ENCODE measurements at places on chromosomes 12 and 14. TPM values are rescaled to one million over a fixed set of nuclear protein-coding genes. Genes with fewer than 3 reads are reported as not detected.

DNA sequence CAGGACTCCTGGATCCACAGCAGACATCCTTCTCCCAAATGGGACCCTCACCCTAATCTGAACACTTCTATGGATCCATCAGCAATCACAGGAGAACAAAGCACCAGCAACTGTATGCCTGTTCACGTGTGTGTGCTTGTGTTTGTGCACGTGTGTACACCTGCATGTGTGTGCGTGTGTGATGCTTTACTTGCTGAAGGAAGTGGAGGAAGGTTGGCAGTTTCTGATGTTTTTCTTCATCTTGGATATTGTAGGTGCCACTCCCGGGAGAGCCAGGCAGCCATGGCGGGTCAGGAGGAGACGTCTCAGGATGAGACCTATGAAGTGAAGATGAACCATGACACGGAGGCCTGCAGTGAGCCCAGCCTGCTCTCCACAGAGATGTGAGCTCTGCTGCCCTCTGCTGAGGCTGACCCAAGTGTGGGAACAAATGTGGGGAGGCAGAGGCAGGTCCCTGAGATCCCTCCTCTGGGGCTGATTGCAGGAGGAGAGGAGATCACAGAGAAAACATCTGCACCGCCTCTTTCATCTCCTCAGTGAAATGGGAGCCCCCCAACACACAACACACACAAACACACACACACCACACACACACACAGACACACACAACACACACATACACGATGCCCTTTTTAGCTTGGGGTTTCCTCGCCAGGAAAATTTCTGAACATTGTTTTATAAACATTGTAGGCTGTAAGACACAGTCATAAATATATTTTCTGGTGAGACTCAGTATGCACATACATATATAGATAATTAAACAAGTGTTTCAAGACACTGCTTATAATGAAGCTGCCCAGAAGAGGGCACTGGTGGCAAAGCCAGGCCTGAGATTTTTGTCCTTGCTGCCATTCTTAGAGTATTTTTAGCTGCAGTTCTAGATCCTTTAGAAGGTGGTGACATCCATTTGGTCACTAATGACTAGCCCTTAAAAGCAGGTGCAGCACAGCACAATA, 112.2 kb upstream of the FKBP4 start:
- peak; percentile 70 for DNase-seq

TEX52 gene
- total RNA-seq, result not detected

DNA sequence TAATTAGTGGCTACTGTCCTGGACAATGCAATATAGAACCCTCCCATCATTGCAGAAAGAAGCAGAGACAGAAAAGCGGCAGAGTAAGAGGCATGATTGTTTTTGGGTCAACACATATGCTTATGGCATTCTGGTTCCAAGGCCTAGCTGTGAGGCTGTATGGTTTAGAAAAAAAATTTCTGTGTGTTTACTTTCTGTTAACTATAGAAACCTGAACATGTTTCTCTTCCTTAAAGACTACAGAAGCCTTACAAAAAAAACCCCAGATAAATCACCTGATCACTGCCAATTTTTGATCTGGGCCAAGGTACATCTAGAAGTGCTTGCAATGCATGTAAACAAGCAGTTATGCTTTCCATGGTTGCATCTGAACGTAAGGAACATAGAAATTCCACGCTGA, 100.0 kb upstream of the HECTD1 start:
- DNase-seq, result no peak

CD4 gene
- 2.2 TPM for total RNA-seq

DNA sequence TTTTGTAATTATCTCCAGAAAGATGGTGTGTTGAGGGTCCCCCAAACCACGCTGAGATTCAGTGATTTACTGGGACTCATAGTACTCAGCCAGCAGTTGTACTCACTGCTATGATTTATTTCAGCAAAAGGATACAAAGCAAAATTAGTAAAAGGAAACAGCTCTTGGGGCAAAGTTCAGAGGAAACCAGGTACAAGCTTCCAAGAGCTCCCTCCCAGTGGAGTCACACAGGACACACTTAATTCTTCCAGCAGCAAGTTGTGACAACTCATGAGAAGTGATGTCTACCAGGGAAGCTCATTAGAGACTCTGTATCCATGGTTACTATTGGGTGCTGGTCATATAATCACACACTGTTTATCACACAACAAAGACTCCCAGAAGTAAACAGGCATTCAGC, 38.7 kb downstream of the TTC8 start:
- DNase-seq, result no peak

- DNase-seq, result peak; percentile 12
Measured at GRCh38 chr12:67394550-67394949, 125.4 kb downstream of the CAND1 start.

GRCh38 chr12:95463050-95463449, 10.9 kb upstream of the METAP2 start:
- no peak for DNase-seq

DNA sequence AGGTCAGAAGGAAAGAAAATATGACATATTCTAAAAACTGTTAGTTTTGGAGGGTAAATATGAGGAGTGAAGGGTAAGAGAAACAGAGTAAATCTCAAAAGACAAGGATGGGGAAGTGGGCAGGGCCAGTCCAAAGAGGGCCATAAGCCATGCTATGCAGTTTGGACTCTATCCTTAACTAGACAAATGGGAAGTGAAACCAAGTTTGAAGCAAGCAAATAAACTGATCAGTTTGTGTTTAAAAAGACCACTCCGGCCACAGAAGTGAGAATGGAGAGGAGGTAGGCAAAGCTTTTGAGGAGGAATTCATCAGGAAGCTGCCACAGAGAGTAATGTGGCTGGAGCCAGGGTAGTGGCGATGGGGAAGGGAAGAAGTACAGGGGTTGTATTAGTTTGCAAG, 37.5 kb upstream of the DAAM1 start:
- DNase-seq, result no peak

DNA sequence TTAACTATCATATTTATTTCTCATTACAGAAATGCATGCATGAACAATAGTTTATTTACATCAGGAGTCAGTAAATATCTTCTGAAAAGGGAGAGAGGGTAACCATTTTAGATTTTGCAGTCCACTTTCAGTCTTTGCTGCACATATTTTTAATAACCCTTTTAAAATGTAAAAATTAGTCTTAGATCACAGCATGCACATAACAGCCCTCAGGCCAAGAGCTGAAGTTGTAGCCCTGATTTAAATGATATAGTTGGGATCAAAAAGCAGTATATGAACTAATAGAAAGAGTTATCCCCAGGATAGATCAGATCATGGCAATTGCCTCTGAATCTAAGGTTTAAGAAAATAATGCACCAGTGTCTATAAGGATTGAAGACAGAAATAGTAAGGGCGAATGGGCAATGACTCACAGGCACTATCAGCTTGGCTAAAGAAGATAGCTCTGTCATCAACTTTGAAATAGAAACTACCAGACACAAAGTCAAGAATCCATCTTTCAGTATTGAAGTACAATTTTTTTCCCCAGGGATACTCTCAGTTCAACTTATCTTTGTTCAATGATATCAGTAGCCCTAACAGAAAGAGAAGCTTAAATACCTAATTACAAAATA, 13.1 kb upstream of the CLEC7A start:
- DNase-seq, result no peak

SRSF5 gene
- total RNA-seq, result 204 TPM

DNA sequence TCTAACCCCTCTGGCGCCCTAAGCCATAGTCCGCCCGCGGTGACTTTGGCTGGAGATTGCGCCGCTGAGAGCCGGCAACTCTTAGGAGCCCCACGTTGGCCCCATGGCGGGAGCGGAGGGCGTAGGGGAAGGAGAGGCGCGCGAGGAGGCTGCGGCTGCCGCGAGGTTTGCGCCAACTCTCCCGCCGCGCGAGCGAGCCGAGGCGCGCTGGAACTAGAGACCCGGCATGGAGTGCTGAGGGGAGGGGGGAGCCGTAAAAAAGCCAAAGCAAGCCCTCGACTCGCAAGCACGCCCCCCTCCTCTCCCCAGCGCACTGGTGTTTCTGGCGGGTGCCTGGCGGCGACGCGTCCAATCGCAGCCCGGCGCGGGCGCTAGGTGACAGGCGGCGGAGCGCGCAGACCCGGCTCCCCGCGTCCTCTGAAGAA, at the start of gene SYT10:
TSS of gene SYT10 (minus strand) at position 233 of the 425 bp plus-strand sequence. CDS start 297 bp downstream, outside the sequence.
- DNase-seq, result peak; percentile 89

HPD gene
- not detected for total RNA-seq

GRCh38 chr12:47407463-47408129, 298.2 kb downstream of the RPAP3 start:
- no peak for DNase-seq

- no peak for DNase-seq
Measured at GRCh38 chr12:6266971-6267721, 43.3 kb upstream of the PLEKHG6 start.

TAS2R19 gene
- total RNA-seq, result 6.0 TPM

- no peak for DNase-seq
Measured at GRCh38 chr12:837548-837947, 85.2 kb downstream of the WNK1 start.

- no peak for DNase-seq
Measured at GRCh38 chr14:24971255-24971654, 78.7 kb downstream of the STXBP6 start.

- DNase-seq, result no peak
Measured at GRCh38 chr14:47959740-47960139, 284.3 kb upstream of the MDGA2 start.

LRRK2 gene
- 0.24 TPM for total RNA-seq

- no peak for DNase-seq
Measured at GRCh38 chr14:69321601-69322330, 61.8 kb downstream of the GALNT16 start.

DNA sequence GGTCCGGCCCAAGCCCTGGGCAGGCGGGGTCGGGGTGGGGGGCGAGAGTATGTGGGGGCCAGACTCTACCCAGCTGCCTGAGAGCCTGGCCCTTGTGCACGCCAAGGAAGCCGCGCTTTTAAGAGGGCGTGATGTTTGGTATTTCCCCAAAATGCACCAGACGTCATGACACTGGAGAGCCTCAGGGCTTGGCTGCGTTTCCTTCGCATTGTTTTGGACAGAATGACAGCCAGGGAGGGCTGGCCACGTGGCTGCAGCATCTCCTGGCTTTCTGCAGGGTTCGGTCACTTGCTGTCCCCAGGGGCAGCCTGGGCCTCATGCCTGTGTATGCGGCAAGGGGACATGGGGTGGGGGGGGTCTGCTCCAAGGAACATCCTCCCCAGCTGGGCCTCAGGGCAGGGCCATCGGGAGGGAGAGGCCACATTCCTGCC, 16.1 kb upstream of the NUDT14 start:
- DNase-seq, result no peak

TAS2R43 gene
- 2.6 TPM for total RNA-seq

ART4 gene
- not detected for total RNA-seq

DNA sequence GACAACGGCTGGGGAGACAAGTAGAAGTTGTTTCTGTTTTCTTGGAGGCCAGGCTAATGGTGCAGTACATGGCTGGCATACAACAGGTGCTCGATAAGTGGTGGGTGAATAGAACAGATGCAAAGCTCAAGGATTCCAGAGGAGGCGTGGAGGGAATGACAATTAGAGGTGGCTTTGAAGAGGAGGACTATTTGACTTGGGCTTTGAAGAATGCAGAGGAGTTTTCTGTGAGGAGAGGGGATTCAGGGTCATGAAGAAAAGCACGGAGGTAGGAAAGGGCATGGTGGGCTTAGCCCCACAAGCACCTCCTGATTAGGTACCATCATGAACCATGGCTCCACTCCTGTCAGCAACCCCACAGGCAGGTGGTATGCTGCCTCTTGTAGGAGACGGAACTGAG, 142.3 kb downstream of the RBM19 start:
- DNase-seq, result no peak

DNA sequence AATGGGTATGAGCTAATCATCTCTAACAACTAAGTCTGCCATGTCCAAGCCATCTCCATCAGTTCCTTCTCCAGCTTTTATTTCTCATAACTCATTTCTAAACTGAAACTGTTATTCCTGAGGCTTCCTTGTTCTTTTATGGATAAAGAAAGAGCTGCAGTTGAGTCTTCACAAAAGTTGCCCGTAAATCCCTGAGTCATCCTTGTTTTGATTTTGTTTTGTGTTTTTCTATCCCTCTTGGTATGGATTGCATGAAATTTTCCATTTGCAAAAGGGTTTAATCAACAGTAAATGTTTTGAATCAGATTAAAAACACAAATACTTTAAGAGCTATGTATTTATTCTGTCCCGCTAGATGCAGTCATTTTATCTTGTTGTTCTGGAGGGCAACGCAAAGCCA, 290.6 kb downstream of the EGLN3 start:
- DNase-seq, result no peak

GRCh38 chr14:21911877-21912276, 238.3 kb upstream of the OR4E1 start:
- DNase-seq, result no peak

- peak; percentile 97 for DNase-seq
Measured at GRCh38 chr14:23306412-23307145, at the start of gene BCL2L2. Gene BCL2L2, plus strand, starts transcription at chr14:23306833. Its CDS starts 935 bp downstream, at chr14:23307768.

RNASE9 gene
- 0.24 TPM for total RNA-seq

RNASE12 gene
- not detected for total RNA-seq

DNA sequence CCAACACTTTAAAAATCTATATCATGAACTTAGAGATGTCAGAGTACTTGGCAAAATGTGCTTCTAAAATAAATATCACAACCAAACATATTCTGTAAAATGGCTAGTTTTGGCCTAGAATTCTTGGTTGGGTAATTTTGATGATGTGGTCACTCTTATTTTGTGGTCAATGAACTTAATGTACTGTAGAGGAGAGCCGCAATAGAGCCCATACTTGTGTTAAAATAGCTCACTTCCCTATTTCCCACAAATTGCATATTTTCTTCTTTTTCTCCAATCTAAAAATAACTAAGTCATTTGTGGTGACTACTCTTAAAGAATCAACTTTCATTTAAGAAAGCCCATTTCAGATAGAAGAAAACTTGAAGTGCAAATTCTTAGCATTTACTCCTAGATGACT, 619.4 kb downstream of the CCER1 start:
- DNase-seq, result no peak

- DNase-seq, result no peak
Measured at GRCh38 chr12:120932058-120932457, 27.9 kb upstream of the SPPL3 start.

GRCh38 chr12:42923583-42923982, 334.0 kb upstream of the PRICKLE1 start:
- DNase-seq, result no peak

DNA sequence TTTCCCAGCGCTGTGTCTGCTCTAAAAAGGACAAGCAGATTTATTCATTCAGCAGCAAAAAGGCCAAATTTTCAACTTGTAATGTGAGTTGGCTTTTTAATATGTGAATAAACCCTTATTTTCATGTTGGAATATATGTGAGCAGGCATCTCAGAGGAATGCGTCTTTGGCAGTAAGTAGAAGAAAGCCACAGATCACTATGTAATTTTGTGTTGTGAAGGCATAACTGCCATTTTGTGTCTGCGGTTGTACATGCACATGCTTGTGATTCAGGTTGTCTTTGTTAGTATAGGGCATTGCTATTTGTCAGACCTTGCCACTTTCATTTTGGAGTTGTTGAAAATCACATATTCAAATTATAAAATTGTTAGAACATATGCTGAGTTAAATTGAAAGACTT, 398.8 kb upstream of the RGS6 start:
- no peak for DNase-seq

DNA sequence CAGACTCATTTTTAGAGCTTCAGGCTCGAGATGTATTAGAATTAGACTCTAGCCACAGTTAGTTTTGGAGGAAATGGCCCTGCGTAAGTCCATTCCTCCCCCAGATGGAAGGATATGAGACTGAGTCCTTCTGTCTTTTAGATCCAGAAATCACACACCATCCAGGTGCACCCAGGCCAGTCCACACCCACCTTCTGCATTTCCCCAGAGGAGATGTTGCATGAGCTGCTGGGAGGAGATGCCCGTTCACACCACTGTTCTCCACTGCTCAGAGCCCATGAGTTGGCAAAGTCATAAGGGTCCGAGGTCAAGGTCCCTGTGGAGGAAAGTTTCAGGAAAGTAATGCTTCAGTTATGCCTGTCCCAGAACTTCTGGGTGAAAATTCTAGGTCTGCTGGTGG, 29.2 kb downstream of the VWF start:
- no peak for DNase-seq

ERP27 gene
- total RNA-seq, result not detected

ETFBKMT gene
- 3.2 TPM for total RNA-seq
